ENCODE measurements at places on chromosomes 1 and 21. TPM values are rescaled to one million over a fixed set of nuclear protein-coding genes. Genes with fewer than 3 reads are reported as not detected.

The CDKN2C gene
- total RNA-seq: 24.5 TPM

The LIN28A gene
- not detected for total RNA-seq

The F3 gene
- 346 TPM for total RNA-seq

The TRAF3IP3 gene
- total RNA-seq: not detected

The CAMK2N1 gene
- 6.3 TPM for total RNA-seq

The PTPN7 gene
- not detected for total RNA-seq

The LY9 gene
- not detected for total RNA-seq

The SELE gene
- not detected for total RNA-seq

The S100A3 gene
- 2.4 TPM for total RNA-seq

The LCE1E gene
- total RNA-seq: not detected

The CGN gene
- 0.72 TPM for total RNA-seq

The F5 gene
- not detected for total RNA-seq

The TAL1 gene
- under 0.01 TPM for total RNA-seq

The BEND5 gene
- not detected for total RNA-seq

The S100A5 gene
- 1.1 TPM for total RNA-seq

The RNPC3 gene
- total RNA-seq: 9.4 TPM

The TBX19 gene
- total RNA-seq: 0.44 TPM

The UBQLN4 gene
- total RNA-seq: 18.4 TPM

Data from placental pericyte (primary cell).